ENCODE measurements at places on chromosomes 7 and 10.
A peak's percentile ranks its signal among the peaks of the same experiment; 100 is the strongest.

DNA sequence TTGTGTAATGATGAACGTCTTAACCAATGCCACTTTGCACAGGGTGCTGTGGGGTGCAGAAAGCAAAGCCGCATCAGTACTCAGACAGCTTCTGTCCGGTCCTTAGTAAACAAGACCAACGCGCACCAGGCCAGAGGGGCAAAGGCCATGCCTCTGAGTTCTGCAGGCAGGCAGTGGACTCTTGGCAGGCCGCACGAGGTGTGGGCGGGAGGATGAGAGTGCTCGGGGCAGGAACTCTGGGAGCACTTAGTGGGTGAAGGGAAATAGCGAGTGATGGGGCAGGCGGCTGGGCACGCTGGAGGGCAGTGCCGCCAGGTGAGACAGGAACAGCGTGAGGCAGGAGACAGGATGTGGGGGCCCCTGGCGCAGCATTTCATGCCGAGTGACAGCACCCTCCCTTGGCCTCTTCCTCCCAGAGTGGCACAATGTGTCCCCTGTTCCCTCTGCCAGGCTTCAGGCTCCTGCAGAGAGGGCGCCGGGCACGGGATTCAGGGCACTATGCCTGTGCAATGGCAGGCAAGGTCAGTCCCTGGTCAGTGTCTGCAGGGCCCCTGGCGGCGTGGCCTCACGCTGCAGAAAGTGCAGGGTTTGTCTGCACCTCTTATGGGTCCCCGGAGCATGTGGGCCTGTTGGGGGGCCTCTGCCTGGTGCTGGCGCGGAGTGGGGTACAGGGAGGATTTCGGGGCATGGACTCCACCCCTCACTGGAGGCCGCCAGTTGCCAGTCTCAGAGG lies 60.4 kb downstream of the VIPR2 start:
- no peak for DNase-seq

DNA sequence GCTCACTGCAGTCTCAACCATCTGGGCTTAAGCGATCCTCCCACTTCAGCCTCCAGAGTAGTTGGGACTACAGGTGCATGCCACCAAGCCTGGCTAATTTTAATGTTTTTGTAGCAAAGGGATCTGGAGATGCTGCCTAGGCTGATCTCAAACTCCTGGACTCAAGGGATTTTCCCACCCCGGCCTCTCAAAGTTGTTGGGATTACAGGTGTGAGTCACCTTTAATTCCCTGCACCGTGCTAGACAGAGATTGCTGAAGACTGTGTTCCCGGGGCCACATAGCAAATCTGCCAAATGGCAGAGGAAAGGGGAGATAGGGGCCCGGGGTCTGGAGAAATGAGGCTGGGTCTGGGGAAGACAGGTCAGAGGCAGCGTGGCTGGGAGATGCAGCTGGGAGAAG lies 20.6 kb upstream of the PSMG3 start:
- no peak for DNase-seq

- no peak for DNase-seq
These were observed 4.9 kb upstream of the SRRM3 start for GRCh38 chr7:76196786-76197185.

DNA sequence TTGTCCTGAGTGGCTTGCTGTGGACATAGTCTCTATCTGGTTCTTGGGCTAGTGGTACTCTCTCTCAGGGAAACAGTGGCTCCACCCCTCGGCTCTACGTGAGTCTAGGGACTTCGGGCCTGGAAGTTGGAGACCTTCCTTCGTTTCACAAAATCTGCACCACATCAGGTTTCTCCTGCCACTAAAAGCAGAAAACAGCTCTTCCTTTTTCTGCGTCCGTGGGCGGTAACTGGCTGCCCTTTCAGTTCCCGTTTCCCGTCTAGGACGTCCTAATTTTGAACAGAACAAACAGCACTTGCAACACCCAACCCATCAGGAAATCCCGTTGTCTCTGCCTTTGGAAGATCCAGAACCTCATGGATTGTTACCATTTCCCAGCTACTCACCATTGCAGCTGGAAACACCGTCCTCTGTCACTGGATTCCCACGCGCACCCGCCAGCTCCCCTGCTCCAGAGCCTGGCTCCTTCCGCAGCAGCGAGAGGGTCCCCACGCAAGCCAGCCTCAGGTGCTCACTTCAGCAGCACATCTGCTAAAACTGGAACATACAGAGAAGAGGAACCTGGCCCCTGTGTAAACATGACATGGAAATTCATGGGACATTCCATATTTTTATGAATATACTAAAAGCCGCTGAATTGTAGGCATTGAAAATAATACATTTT lies 311.4 kb upstream of the AKR1E2 start:
- DNase-seq = peak; percentile 93

- no peak for DNase-seq
These were observed 489.3 kb downstream of the NXPH1 start for GRCh38 chr7:8922726-8923125.

GRCh38 chr10:75623310-75624093 lies 192.1 kb downstream of the LRMDA start:
- no peak for DNase-seq

DNA sequence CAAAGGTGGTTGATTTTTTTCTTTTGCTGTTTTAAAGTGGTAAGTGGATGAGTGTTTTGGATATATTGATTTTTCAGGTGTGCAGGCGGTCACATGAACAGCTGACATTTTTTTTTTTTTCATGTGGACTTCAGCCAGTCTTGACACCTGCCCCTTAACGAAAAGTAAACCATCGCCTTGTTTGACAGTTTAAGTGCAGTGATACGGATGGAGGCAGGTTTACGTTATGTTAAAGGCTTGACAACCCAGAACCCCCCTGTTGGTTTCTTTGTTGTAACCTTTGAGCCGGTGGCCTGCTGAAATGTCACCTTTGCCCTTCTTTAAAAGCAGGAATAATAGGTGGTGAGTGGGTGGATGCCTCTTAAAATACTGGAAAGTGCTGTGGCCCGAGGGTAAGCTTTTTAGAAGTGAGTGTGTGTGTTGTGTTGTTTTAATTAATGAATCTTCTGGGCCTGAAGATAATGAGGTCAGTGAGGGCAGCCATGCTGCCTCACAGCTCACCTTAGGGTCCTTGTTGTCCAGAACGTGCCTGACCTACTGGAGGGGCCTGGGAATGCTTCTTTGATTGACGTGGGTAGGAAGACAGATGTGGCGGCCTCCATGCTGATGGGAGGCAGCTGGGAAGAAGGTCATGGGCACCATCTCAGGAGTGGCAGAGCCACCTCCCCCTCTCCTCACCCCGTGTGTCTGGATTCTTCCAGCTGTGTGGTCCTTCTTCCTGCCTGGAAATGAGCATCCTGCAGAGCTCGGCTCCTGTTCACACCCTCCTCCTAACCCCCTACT lies 69.8 kb downstream of the TCF7L2 start:
- DNase-seq = no peak

DNA sequence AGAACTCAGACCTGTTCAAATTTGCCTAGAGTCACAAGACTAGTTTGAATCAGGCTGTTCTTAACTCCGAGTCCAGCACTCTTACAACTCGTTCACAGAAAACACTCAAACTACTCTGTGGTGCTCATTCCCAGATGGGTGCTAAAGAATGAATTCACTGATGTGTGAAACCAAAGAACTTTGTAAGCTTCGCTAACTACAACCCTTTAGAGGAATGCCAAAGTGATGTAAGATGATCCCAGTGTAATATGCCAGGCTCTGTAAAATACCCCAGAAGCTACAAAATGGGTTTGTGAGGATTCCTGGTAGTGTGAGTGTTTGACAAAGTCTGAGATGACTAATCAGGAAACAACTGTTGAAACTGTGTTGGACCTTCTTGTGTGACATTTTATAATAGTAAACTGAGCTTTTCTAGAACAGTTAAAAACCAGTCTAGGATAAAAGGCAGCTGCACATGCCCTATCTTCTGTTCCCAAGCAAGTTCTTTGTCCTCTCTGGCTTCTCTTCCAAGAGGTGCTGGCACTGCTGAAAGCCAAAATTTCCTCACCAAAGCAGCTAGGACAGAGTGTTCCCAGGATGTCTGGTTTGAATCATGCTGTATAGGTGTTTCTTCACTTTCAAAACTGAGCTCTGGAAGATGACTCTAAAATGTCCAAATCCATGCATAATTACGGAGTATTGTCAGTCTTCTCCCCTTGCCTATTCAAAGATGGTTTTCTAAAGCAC lies 527.6 kb downstream of the SORCS1 start:
- DNase-seq = no peak

DNA sequence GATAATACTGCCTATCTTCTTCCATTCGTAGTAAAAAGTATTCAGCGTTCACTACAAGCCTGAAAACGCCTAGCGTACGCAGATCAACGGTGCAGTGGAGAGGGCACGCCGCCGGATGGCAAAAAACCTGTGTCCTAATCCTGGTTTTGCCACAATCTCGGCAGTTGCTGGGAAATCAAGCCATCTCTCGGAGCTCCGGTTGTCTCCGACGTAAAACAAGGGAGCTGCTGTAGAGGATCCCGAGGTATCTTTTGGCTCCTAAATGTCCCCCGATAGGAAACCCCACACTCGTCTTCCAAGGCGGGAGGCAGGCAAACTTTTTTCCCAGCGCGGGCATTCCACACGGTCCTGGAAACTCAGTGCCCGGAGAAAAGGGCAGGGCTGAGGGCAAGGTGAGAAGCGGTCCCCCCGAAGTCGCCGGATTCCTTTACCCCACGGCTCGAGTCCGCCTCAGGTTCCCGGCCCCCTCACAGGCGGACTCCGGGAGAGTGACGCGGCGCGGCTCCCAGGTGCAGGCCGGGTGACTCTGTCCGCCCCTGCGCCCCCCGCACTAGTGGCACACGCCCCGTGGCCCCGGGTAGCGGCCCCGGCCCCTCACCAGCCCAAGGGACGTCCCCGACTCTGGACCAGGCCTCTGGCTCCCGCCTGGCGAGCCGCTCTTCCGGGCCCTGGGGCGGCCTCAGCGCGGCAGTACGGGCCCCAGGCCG lies 649 bp downstream of the IDE start:
- DNase-seq = peak; percentile 49

- no peak for DNase-seq
These were observed 88.6 kb downstream of the RNF216 start for GRCh38 chr7:5692845-5693278.

GRCh38 chr10:115003396-115003795 lies 65.4 kb downstream of the TRUB1 start:
- no peak for DNase-seq

DNA sequence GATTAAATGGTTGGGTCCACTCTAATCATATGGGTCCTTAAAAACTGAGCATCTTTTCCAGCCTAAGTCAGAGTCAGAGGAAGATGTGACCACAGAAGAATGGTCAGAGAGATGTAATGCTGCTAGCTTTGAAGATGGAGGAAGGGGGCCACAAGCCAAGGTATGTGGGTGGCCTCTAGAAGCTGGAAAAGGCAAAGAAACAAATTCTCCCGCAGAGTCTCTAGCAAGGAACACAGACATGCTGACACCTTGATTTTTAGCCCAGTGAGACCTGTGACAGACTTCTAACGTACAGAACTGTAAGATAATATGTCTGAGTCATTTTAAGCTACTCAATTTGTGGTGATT lies 1.5 kb upstream of the EXOC6 start:
- no peak for DNase-seq

GRCh38 chr7:100829150-100829716 lies 1.9 kb upstream of the EPHB4 start:
- no peak for DNase-seq

- DNase-seq = peak; percentile 39
These were observed 273.3 kb upstream of the LRGUK start for GRCh38 chr7:133853706-133854276.

GRCh38 chr10:86188796-86189558 lies 177.6 kb downstream of the GRID1 start:
- no peak for DNase-seq

DNA sequence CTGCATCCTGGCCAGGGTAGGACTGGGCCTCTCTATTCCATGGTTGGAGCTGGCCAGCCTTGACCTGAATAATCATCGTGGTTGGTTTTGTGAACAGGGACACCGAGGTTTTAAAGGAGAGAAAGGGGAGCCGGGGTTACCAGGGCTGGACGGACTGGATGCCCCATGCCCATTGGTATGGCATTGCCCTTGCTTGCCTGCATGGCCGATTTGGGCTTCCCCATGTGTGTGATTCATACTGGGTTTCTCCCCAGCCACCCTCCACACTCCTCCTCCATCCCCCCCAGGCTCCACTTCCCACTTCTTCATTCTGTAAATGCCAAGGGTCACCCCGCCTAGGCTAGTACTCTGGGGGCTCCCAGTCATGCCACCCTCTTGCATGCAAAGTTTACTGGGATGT lies 98.8 kb upstream of the MACROH2A2 start:
- peak; percentile 87 for DNase-seq

DNA sequence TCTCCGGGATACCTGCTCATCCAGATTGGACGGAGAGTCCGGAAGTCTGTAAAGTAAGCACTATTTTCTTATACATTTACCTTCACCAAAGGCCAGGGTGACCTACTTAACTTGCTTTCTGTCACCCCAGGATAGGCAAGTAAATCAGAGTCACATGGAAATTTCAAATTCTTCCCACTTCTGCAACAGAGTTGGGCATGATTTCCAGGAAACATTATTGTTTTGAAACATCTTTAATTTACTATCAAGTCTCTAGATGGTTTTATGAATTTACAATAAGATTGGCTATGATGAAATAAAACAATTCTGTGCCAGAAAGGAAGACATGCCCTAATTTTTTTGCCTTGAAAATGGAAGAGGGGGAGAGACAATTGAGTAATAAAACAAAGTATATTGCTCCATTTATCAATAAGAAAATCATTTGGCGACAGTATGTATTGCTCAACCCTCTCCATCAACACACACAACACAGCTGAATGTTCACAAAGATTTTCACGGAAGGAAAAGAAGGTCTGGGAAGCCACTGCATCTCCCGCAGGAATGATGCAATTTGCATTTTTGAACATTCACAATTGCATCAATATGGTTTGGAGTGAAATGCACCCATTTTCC lies 702.8 kb downstream of the PARD3 start:
- DNase-seq = no peak
